NCI-H2081 treated with DMSO at 0.1 percent for 48 hours (cell line): ENCODE measurements at places on chromosomes 11 and 22.
A peak's percentile ranks its signal among the peaks of the same experiment; 100 is the strongest.

- DNase-seq = no peak
These were observed 31.4 kb upstream of the BRSK2 start for GRCh38 chr11:1358286-1358685.

DNA sequence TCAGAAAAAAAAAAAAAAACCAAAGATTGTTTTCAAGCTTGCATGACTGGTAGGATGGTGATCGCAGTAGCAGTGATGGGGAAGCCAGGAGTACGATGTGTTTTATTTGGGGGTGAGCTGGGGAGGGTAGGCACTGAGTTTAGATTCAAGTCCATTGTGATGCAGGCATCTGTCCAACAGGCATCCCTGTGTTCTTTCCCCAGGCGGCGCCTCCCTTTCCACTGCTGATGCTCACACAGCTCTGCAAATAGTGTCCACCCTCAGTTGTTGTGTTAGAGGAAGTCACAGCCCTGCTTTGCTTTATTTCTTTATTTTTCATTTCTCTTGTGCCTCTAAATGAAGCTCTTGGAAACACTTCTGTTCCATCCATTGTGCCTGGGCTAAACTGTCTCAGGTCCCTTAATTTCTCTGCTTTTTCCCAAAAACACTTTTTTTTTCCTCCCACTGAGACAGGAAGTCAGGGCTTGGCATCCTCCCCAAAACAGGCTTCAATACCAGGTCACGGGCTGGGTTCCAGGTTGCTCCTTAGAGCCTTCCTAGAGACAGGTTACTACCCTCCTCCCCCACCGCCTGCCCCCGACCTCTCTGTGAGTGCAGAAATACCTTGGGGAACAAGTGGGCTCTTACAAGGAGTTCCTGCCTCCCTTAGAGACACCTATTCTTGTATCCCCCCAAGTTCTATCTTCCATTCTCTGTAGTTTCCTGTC lies 38.6 kb upstream of the HSPA8 start:
- peak; percentile 33 for DNase-seq

DNA sequence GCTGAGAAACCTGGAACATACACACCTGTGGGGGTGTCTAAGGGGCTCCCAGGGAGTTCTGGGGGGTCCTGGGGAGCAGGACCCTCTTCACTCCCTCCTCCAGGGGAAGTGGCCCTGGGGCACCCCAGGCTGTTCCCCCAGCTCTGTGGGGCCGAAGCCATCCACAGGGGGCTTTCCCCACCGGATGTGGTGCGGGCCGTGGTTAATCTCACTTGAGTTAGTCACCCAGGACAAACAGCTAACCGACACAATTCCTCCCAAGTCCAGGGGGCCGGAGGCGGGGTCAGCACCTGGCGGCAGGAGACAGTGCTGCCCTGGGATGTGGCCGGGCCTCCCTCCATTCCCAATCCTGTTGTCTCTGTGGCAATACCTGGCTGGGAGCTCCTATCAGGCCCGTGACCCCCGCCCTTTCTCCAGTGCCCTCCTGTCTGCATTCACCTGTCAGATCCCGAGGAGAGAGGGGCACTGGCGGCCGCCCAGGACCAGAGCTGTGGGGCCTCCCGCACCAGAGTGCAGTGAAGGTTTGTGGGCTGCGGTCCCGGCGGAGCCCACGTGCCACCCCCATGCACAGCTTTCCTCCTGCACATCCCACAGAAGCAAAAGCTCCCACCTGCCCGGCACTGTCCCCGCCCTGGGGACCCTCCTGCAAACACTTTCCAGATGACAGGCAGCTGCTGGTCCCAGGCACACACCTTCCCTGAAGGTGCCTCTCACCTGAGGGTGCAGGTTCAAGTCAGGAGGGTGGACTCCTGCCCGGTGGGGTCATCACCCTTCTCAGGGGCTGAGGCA lies 5.2 kb upstream of the MUC5AC start:
- DNase-seq = no peak

DNA sequence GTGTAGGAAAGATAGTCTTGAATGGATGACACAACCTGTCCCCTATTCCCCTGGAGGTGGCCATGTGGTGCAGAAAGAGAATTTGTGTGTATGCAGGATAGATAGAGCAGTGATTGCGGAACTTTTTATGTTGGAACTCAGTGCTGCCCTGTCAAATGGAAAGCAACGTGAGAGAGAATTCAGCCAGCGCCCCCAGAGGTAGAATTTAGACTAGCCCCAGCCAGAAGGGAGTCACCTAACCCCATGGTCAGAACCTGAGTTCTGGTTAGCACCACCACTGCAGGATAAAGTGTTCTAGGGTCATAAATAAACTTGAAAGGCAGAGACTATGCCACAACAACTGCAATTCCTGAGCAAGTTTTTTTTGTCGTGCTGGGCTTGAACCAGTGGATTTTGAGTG lies 152.9 kb upstream of the GRIA4 start:
- DNase-seq = no peak

DNA sequence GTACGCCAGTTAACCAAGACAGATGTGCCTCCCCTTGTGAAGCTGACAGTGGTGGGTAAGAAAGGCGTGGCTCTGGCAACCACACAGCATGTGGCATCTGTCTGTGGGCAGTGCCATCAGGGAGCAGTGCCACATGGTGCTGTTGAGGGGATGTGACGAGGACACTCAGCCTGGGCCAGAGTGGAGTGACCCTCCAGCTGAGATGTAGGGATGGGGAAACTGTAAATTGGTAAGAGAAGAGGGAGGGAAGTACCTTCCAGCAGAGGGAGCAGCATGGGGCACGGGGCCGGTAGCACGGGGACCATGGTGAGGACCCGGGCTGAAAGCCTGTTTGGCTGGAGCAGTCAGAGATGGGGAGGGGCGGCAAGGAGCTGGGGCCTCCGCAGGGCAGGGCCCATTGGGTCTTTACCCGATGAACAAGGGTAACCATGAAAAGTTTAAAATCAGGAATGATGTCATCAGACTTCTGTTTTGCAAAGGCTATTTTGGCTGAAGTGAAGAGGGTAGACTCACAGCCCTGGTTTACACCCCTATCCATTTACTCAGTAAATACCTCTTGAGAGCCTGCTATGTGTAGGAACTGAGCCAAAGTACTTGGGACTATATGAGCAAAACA lies 10.4 kb downstream of the TMPRSS6 start:
- no peak for DNase-seq

DNA sequence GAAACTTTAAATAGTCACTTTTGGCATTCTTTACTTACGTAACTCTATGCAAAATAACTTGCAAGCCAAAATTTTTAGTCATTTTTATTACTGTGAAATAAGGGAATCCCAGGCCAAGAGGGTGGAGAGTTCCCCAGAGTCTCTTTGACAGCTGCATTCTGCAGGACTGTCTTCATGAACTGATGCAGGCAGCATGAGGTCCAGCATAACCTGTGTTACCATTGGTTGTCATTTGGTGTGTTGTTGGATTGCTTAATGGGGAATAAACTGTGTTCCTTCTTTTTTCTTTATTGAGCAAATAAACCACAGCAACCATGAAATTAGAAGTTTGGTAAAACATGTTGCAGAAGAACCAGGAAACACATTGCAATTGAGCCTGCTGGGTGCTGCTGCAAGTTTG lies 24.6 kb downstream of the MMP27 start:
- DNase-seq = no peak

GRCh38 chr11:58006940-58007339 lies 16.7 kb upstream of the OR9Q1 start:
- DNase-seq = no peak

DNA sequence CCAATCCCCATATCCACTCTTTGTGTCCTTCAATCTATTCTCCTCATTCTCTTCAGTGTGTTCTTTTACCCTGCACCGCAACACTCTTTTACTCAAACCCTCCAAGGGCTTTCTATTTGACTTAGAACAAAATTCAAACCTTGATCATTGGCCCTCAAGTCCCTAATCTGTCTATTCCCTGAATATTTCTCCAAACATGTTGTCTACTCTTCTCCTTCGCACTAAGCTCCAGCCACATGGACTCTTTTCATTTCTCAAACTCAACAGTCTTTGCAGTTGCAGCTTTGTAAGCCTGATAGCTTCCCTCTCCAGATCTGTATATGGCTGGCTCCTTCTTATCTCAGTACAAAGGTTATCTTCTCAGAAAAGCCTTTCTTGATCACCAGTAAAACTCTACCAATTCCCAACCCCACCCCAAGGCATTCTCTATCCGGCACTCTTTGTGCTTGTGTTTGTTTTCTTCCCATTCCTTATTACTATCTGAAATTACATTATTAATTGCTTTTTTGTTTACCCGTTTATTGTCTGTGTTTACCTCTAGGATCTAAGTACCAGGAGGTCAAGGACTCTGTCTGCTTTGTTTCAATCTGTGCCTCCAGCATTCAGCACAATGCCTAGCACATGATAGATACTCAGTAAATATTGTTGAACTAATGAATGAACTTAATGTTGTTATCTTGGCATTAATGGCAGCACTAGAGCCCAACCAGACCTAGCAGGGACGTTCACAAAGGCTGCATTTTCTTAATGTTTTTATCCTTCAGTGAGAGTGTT lies 147.4 kb downstream of the BBOX1 start:
- DNase-seq = no peak

- DNase-seq = no peak
These were observed 178.3 kb downstream of the SNX19 start for GRCh38 chr11:130737866-130738431.

- no peak for DNase-seq
These were observed 33.2 kb downstream of the IRAG1 start for GRCh38 chr11:10660323-10660722.

DNA sequence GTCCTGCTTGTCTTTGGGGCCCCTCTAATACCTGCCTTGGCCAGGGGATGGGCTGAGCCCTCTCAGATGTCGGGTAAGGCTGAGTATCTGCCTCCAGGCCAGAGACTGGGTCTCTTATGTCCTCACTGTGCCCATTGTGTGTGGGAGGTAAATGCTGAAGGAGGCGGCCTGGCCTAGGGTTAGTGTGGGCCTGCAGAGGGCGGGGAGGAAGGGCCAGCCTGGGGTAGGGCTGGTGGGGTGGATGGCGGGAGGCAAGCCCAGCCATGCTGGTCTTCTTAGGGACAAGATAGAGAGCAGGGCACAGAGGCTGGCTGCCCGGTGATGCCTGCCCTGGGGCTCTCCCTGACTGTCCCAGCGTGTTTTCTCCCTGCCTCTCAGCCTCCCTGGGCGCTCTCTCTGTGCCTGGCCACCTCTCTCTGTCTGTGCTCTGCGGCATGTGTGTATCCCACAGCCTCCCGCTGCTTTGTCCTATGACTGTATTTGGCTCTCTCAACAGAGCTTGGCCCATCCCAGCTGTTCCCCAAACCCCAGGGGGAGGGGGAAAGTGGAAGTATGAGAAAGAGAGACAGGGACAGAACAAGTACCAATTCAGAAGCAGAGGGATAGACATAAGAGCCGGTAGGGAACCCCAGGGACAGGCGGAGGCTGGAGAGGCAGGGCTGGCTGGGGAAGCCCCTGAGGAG lies 57.0 kb downstream of the PDE2A start:
- DNase-seq = no peak

DNA sequence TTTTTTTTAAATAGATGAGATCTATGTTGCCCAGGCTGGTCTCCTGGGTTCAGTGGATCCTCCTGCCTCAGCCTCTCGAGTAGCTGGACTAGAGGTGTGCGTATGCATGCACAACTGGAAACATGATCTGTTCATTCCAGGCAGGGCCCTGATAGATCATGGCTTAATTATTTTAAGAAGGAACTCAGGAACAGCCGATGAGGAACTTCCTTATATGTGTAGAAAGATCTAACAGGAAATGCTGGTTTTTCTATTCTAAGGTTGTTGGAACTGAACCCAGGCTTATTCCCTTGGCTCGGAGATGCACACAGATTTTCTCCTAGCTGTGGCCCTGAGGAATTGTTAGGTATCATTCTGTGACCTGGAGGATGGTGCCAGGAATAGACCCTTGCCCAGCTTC lies 32.4 kb downstream of the SPECC1L start:
- DNase-seq = no peak

- DNase-seq = peak; percentile 5
These were observed 15.3 kb downstream of the MACROD1 start for GRCh38 chr11:64150481-64151239.

DNA sequence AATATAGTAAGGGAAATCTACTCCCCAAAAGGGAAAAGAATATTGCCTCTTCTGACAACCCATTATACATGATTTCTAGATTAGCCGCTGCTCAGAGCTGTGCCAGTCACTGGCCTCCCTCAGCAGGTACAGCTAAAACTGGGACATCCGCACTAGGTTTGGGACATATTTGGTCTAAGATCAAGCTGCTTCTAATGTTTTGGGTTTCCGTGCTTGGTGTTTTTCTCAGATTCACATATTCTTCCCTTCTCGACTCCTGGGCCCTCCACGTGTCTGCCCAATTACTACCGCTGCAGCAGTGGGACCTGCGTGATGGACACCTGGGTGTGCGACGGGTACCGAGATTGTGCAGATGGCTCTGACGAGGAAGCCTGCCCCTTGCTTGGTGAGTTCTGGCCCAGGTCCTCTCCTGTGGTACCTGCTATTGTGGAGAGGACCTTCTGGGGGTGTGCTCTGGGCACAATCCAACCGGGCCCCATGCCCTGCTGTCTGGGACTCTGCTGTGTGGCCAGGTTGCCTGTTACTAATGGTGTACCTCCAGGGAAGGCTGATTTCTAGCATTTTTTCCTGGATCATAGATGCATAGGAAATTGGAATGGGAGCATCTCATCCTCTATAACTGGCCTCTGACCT lies 138.1 kb upstream of the SORL1-AS1 start:
- no peak for DNase-seq

DNA sequence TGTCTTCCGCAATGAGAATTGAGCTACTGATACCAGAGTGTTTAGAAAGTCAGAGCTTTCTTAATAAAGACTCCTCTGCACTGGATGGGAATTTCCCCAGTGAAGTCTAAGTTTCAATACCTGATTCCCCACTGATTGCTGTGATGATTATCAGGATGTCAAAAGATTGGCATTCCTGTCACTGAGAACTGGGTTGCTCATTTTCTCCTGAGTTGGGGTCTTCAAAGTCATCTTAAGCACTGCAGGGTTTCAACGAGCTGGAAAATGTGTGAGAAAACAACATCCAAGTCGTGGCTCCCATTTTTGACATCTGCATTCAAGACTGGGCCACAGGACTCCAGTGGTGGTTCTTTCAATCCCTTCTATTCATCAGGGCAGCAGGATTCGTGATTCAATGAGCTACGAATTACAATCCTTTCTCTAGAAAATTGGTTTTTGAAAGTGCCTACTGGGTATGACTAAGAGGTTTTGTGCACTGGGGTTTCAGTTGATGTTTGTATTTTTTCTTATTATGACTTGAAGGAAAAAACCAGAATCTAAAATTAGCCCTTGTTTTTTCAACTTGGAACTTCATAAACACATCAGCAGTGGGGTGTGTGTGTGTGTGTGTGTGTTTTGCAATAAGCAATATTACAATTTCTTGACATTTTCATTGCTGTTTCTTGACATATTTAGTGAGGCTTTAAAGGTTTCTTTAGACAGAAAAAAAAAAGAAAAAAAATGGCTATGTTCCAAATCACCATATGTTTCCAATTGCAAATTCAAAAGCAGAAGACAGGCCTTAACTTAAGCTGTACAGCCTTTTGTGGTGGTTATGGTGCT lies 233.0 kb downstream of the FAM76B start:
- DNase-seq = no peak

- DNase-seq = no peak
These were observed 114.9 kb downstream of the C11orf91 start for GRCh38 chr11:33585586-33586209.

DNA sequence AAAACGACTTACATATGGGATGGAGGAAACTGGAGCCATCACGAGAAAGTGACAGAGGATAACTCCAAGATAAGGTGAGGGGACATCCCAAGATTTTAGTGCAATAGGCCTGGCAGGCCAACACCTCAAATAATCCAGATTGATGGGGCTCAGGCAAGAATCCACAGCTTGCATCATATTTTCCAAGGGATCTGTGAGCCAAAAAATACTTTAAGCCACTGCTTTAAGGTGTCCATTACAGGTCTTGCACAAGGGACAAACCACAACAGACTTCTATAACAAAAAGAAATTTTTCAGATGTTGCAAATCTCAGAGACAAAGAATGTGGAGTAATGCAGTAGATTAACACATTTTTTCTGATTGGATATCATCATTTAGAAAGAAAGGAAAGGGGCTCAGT lies 45.6 kb downstream of the DENND5A start:
- DNase-seq = no peak
